ENCODE measurements at places on chromosomes 7 and 10.

- DNase-seq: no peak
These were observed 130.0 kb downstream of the ELAPOR2 start for GRCh38 chr7:86929293-86930109.

- peak; percentile 5 for DNase-seq
These were observed 112.6 kb downstream of the ZPBP start for GRCh38 chr7:49980465-49980864.

- DNase-seq: no peak
These were observed 46.2 kb downstream of the CACUL1 start for GRCh38 chr10:118708571-118708970.

DNA sequence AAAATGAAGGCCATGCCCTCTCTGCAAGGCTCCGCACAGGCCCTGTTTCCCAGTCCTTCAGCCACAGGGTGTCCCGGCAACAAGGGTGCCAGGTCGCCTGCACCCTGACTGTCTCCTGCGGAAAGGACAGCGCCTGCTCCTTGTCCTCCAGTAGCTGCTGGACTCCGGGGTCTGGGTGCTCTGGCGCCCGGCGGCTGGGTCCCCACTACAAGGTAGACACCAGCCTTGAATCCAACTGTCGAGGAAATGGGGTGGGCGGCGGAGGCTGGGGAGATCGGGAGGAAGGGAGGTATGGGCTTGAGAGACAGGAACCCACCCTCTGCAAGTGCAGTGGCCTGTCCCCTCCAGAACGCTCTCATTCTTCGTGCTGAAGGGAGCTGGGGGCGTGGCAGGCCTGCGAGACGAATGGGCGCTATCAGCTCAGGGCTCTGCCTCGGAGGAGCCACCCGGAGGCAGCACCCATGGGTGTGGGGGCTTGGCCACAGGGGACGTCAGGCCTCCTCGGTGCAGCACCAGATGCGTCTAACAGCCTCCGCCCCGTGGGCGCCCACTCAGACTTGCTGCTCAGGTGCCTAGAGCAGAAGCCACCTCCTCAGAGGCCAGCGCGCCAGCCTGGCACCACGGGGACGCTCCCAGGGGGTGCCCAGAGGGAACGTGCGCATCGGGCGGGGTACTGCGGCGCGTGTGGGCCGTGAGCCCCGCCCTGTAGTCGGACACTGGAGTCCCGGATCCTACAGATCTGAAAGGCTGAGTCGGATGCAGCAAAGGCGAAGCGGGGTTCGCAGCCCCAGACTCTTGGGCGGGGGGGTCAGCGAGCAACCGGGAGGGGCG is 15.6 kb downstream of the ADAM8 start:
- peak; percentile 70 for DNase-seq

DNA sequence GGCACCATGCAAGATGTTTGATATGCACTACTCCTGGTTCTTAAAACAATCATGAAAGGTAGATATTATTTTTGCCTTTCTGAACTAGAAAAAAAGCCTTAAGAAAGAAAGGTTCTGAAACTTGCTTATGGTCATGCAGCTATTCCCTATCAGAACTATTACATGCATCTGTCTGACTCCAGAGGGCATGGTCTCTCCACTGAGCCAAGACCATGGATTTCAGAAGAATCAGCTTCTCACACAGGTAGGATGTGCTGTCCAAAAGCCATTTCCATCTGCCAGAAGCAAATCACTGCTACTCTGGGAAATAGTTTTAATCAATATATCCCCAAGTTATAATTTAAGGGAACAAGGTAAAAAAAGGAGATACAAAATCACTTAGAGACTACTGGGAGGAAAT is 69.5 kb downstream of the STK17A start:
- DNase-seq: no peak

- DNase-seq: no peak
These were observed 150.9 kb downstream of the PRKAG2 start for GRCh38 chr7:151725844-151726651.

DNA sequence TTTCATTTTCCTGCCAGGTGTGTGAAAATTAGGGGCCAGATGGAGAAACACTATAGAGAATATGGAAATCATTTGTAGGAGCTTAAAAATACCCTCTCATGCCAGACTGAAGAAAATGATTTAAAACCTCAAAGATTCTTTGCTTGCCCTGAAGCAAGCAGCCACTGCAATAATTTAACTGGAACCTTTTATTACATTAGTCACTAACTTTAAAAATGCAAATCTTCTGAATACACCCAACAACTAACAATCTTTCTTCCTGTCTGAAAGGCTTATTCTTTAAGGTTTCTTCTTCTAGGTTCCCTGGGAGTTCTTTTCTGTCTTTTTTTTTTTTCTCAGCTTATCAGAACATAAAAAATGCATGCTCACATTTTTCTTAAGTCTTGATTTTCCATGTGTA is 238.5 kb upstream of the KMT2E start:
- DNase-seq: no peak

DNA sequence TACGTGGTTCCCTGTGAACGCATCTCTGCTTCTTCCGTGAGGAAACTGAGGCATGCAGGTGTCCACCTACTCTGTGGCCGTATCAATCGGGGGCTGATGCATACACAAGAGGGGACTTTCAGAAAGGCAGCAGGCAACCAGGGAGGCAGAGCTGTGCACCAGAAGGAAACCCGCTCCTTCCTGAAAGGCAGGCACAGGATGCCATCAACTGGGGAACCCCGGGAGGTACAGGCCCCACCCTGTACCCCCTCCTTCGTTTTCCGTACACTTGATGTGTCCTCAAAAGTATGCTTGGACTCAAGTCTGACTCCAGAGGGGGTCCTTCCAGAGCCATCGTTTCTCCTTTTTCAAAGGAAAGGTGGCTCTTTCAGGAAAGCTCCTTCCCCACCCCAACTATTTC is 59.5 kb downstream of the ASB13 start:
- DNase-seq: no peak

DNA sequence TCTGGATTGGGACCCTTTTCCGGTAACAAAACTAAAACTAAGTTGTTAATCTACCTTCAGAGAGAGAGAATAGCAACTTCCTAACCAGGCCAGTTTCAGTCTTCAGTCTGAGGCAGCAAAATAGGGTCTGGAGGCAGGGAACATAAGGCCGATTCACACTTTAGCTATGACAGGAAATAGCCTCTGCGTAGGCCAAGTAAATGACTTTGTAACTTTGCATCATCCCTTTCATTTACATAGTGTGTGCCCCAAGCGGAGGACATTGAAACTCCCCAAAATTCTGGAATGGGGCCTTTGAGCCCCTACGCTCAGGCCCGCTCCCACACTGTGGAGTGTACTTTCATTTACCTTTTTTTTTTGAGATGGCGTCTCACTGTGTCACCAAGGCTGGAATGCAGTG is 1.7 kb upstream of the UPP1 start:
- DNase-seq: peak; percentile 70

- DNase-seq: no peak
These were observed 123.3 kb upstream of the LAMB4 start for GRCh38 chr7:108253275-108254044.

GRCh38 chr7:136884492-136884891 is 16.0 kb downstream of the CHRM2 start:
- no peak for DNase-seq

Measured in activated CD4-positive, alpha-beta T cell treated with anti-CD3 and anti-CD28 coated beads, Interleukin-10, Interleukin-2, amounts not matched to agents 100 ng/mL and 50 ng/mL, durations not matched to agents 16 hours and 8 hours (primary cell).